Esophagus muscularis mucosa (tissue), 4 donors: ENCODE measurements at places on chromosomes 3 and 15. TPM values are rescaled to one million over a fixed set of nuclear protein-coding genes. Genes with fewer than 3 reads are reported as not detected.

Gene DAZL
- total RNA-seq: not detected

GRCh38 chr15:91936182-91936775 is 82.8 kb downstream of the SLCO3A1 start:
- H3K36me3 ChIP-seq: no peaks in the 10 kb centered on the region
- no peaks in the 10 kb centered on the region for H3K27me3 ChIP-seq
- H3K4me3 ChIP-seq: no peak overlapping the region
- peaks cover 24% of the 10 kb centered on the region for H3K4me1 ChIP-seq
- DNase-seq: no peak

DNA sequence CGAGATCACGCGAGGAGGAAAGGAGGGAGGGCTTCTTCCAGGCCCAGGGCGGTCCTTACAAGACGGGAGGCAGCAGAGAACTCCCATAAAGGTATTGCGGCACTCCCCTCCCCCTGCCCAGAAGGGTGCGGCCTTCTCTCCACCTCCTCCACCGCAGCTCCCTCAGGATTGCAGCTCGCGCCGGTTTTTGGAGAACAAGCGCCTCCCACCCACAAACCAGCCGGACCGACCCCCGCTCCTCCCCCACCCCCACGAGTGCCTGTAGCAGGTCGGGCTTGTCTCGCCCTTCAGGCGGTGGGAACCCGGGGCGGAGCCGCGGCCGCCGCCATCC is 1.1 kb upstream of the SETD5 start:
- peak overlapping the region; percentile 91 for H3K4me3 ChIP-seq
- H3K27ac ChIP-seq: peak overlapping the region; percentile 99
- no peaks in the 10 kb centered on the region for H3K27me3 ChIP-seq

- H3K4me3 ChIP-seq: no peak overlapping the region
- peak overlapping the region; percentile 96 for H3K27ac ChIP-seq
- peaks cover 69% of the 10 kb centered on the region for H3K36me3 ChIP-seq
- no peaks in the 10 kb centered on the region for H3K27me3 ChIP-seq
- DNase-seq: no peak
Observed at GRCh38 chr3:48405343-48405881, 24.5 kb downstream of the PLXNB1 start.

Gene IQCH
- total RNA-seq: 0.83 TPM

Gene ANKDD1A
- total RNA-seq: 10.2 TPM

DNA sequence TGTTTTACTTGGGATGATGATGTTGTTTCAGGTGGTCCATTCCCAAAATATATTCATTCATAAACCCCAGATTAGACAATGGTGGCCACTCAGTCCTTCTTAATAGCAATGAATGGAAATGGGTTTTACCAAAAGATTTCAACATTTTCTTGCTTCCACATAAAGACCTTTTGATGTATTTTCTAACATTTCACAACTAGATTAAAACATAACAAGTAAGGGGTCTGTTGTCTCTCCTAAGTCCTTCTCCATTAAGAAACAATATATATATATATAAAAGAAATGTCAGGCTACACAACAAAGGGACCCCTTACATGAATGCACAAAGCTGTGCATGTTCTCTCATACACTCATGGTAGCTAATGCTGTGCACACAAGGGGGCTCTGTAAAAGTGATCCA is 176.4 kb downstream of the ANXA2 start:
- H3K36me3 ChIP-seq: no peaks in the 10 kb centered on the region
- no peak overlapping the region for H3K27ac ChIP-seq
- no peak overlapping the region for H3K4me3 ChIP-seq
- H3K4me1 ChIP-seq: no peaks in the 10 kb centered on the region
- DNase-seq: no peak

DNA sequence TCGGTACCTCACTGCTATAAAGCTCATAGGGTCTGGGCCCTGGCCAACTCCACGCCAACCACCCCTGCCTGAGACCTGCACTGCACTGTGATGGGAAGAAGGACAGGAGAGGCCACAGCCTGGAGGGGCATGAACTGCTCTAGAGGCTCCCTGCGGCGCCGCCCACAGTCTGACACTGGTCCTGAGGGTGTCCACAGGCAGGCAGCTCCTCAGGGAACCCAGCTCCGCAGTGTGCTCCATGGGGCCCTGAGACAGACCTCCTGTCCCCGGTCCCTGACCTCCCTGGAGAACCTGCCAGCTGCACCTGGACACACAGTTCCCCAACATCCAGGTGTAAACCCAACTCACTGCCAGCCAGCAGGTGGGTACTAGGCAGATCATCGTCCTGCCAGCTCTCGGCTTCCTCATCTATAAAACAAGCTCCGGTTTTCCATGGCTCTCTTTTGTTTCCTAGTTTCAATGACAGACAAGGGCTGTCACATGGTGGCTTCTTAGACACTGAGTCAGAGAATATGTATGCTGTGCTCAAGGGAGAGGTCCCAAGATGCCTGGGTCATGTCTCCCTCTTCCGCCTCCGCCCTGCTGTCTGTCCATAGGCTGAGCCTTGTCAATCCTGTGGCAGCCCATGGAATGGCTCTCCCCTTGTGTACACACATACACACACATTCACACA is 5.1 kb upstream of the HAPLN3 start:
- H3K27me3 ChIP-seq: no peaks in the 10 kb centered on the region
- no peak overlapping the region for H3K4me3 ChIP-seq
- peaks cover 62% of the 10 kb centered on the region for H3K4me1 ChIP-seq
- peak overlapping the region; percentile 34 for H3K27ac ChIP-seq

GRCh38 chr3:169171739-169172138 is 491.8 kb downstream of the MECOM start:
- no peaks in the 10 kb centered on the region for H3K4me1 ChIP-seq
- no peak overlapping the region for H3K27ac ChIP-seq
- no peak for DNase-seq
- no peaks in the 10 kb centered on the region for H3K27me3 ChIP-seq
- no peaks in the 10 kb centered on the region for H3K36me3 ChIP-seq
- H3K4me3 ChIP-seq: no peak overlapping the region

- DNase-seq: no peak
- H3K4me3 ChIP-seq: no peak overlapping the region
- H3K27ac ChIP-seq: no peak overlapping the region
- peaks cover 14% of the 10 kb centered on the region for H3K36me3 ChIP-seq
- H3K4me1 ChIP-seq: peaks cover 8% of the 10 kb centered on the region
Observed at GRCh38 chr3:126616931-126617330, 38.0 kb downstream of the TXNRD3 start.

DNA sequence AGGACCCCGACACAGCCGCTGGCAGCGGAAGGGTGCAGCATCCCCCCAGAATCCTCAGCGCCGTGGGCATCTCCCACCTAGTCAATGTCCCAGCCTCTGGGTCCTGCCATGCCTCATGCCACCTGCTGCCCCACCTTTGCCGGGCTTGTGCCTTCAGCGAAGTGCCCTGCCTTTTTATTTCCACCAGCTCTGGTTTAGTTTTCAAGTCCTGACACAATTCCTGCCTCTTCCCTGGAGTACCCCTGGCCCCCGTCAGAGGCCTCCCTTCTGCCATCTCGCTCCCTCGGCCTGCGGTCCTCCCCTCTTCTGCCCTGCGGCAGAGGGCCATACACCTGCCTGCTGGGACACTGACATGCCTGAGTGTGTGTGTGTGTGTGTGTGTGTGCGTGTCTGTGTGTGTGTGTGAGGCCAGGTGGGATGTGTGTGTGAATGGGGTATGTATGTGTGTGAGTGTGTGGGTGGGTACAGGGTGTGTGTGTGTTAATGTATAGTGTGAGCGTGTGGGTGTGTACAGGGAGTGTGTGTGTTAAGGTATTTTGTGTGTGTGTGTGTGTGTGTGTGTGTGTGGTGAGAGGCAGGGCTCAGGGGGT is 129.9 kb downstream of the SMAD6 start:
- H3K27ac ChIP-seq: no peak overlapping the region
- peaks cover 3% of the 10 kb centered on the region for H3K4me1 ChIP-seq
- no peaks in the 10 kb centered on the region for H3K36me3 ChIP-seq
- no peak for DNase-seq
- no peak overlapping the region for H3K4me3 ChIP-seq

Gene PPP2R3A
- 28.9 TPM for total RNA-seq

DNA sequence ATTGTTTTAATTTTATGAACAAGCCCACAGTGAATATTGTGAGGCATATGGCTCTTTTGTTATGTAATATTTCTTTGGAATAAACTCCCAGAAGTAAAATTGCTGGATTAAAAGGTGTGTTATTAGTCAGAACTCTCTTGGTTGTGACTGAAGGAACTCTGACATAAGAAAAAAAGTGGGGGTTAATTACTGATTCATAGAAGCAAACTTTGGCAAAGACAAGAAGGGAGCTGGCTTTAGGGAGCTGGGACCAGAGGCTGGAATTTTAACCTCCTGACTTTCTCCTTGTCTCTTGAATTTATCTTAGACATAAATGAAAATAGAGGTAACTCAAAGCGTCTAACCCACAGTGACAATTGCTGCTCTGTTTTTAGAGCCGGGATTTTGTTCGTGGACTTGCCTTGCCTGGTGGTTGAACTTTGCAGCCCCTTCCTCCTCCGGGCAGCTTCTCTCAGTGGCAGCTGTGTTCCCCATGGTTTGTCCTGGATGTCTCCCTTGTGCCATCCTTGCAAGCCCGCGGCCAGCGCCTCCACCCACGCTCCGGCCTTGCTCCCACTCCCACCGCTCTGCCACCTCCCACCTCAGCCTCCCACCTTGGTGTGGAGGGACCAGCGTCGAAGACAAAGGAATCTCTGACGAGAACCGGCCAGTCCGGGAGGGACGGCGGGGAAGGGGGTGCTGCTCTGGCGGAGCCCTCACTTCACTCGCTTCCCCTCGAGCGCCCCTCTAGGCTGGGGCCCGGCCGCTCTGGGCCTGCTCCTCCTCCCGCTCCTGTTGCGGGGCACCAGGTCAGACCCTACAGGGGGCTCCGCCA is 28.0 kb downstream of the ARHGAP31 start:
- H3K27me3 ChIP-seq: no peaks in the 10 kb centered on the region
- no peaks in the 10 kb centered on the region for H3K36me3 ChIP-seq
- peaks cover 25% of the 10 kb centered on the region for H3K4me1 ChIP-seq
- DNase-seq: no peak
- peak overlapping the region; percentile 87 for H3K27ac ChIP-seq
- H3K4me3 ChIP-seq: peak overlapping the region; percentile 61

- H3K27ac ChIP-seq: no peak overlapping the region
- no peaks in the 10 kb centered on the region for H3K27me3 ChIP-seq
- DNase-seq: no peak
- no peak overlapping the region for H3K4me3 ChIP-seq
- H3K36me3 ChIP-seq: no peaks in the 10 kb centered on the region
- H3K4me1 ChIP-seq: peaks cover 48% of the 10 kb centered on the region
Observed at GRCh38 chr3:172074586-172074985, 35.2 kb downstream of the FNDC3B start.

GRCh38 chr3:63968612-63969350 is 54.5 kb downstream of the PSMD6 start:
- H3K36me3 ChIP-seq: no peaks in the 10 kb centered on the region
- peaks cover 86% of the 10 kb centered on the region for H3K4me1 ChIP-seq
- no peak for DNase-seq
- H3K4me3 ChIP-seq: peak overlapping the region; percentile 17
- H3K27ac ChIP-seq: peak overlapping the region; percentile 74

DNA sequence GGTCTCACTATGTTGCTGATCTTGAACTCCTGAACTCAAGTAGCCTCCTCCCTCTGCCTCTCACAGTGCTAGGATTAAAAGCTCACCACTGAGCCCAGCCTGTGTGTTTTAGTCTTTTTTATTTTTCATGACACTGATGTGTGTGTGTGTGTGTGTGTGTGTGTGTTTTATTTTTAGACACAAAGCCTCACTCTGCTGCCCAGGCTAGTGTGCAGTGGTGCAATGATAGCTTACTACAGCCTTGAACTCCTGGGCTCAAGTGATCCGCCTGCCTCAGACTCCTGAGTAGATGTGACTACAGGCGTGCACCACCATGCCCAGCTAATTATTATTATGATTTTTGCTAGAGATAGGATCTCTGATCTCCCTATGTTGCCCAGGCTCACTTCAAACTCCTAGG is 23.3 kb upstream of the CTSH start:
- no peaks in the 10 kb centered on the region for H3K36me3 ChIP-seq
- H3K4me1 ChIP-seq: peaks cover 16% of the 10 kb centered on the region
- no peak for DNase-seq
- H3K27ac ChIP-seq: no peak overlapping the region
- H3K27me3 ChIP-seq: no peaks in the 10 kb centered on the region

DNA sequence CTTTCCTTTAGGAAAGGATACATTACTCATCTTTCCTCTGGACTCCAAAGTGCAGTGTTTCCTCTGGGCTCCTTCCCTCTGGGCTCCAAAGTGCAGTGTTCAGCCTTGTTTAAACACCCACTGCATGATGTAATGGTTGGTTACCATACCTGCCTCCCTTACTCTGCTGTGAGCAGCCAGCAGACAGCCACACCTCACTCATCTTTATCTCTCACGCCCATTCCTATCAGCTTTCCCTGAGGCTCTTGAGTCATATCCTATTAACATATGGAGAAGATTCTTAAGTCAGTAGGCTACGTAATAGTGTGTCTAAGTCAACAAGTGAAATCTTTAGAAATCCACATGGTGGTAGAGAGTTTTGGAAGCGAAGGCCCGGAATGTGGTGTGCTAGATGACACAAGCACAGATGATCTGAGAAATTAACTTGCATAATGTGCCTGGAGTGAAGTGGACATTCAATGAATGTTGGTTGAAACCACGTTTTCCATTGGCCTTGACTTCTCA is 97.2 kb upstream of the CTNNB1 start:
- no peak overlapping the region for H3K27ac ChIP-seq
- DNase-seq: no peak
- H3K27me3 ChIP-seq: no peaks in the 10 kb centered on the region
- H3K36me3 ChIP-seq: no peaks in the 10 kb centered on the region
- H3K4me3 ChIP-seq: no peak overlapping the region
- H3K4me1 ChIP-seq: no peaks in the 10 kb centered on the region

Gene CDCP1
- total RNA-seq: 1.3 TPM

DNA sequence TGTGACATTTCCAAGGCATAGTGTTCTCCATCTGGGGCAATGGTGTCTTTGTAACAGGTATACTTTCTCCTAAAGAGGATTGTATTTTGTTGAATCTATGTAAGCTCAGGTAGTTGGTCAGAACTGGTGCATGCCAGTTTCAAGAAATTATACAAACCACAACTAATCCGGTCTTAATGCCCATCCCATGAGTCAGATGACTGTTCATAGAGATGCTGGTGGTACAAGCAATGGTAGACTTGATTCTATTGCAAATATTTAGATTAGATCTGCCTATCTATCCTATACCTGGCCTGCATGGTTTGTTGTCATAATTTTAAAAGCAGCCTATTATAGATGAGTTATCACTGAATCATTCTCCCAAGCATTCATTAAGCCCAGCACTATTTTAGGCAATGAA is 43.5 kb downstream of the ATP13A5 start:
- no peaks in the 10 kb centered on the region for H3K36me3 ChIP-seq
- no peak overlapping the region for H3K27ac ChIP-seq
- H3K4me3 ChIP-seq: no peak overlapping the region

Gene SCAANT1
- not detected for total RNA-seq

- peaks cover 86% of the 10 kb centered on the region for H3K36me3 ChIP-seq
- peaks cover 6% of the 10 kb centered on the region for H3K4me1 ChIP-seq
- H3K27ac ChIP-seq: no peak overlapping the region
- DNase-seq: no peak
- H3K27me3 ChIP-seq: no peaks in the 10 kb centered on the region
Observed at GRCh38 chr15:43165801-43166325, 19.3 kb upstream of the CCNDBP1 start.

DNA sequence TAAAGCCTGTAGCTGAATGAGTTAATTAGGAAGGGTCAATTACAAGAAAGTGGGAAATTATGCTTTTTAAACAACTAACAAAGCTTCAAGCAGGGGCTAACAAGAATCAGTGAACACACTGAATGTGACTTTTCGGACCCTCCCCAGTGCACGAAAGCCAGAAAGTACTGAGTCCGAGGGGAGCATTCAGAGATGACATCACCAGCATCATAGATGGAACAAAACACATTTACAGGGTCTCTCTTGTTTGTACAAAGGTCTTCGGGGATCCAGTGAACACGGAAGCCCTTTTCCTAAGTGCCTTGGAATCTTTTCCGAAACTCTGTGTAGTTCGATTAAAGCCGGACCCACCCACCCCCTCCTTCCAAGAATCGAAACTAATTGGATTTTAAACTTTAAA is 829 bp downstream of the DCP1A start:
- DNase-seq: no peak
- peaks cover 51% of the 10 kb centered on the region for H3K4me1 ChIP-seq
- H3K36me3 ChIP-seq: peaks cover 17% of the 10 kb centered on the region
- H3K27ac ChIP-seq: peak overlapping the region; percentile 94
